ENCODE measurements at places on chromosomes 12 and 14.

- no peak for DNase-seq
These were observed 6.3 kb downstream of the ZNF839 start for GRCh38 chr14:102325791-102326345.

DNA sequence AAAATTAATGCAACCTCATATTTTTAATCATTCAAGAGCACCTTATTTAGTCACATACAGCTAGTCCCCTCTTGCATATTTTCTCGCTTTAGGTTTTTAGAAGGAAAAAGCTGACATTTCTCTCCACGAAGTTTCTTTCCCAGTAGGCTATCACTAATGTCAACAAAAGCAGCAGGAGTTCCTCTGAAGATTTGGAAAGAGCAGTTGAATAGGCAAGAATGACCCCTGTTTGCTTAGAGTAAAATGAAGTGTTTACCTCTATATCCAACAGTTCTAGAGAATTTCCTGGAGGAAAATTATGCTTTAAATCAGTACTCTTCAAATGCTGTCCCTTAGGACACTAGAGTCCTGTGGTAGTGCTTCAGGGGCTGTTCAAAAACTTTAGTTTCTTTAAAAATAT, 188.1 kb upstream of the PRKD1 start:
- no peak for DNase-seq

- DNase-seq = no peak
These were observed 31.7 kb upstream of the HDAC7 start for GRCh38 chr12:47851303-47851952.

DNA sequence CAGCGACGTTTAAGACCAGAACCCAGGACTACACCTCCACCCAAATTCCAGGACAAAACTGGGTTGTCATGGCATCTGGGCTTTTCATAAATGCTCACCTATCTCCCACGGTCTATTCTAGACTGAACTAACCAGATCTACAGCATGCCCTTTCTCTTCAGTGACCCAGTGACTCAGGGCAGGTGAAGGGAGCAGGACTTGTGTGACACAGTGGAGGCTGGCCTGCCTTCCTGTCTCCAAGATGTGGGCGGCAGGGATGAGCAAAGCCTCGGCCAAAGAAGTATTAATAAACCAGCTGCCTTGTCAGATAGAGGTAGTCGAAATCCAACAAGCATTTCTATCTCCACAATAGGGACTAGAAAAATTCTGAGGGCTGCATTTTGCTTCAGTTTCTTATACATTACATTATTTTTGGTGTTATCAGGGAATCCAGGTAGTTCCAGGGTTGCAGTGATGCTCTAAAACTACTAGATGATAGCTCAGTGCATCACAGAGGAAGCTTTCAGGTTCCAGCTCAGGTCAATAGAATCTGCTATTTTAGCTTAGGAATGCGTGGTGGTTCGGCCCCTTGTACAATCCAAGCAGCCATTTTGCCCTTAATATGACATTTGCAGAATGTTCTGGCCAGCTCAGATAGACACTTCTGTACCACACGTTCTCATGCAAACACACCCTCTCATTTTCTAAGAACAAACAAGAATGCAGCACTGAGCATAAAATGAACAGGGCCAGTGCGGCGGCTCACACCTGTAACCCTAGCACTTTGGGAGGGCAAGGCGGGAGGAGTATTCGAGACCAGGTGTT, 4.2 kb upstream of the GLRX5 start:
- DNase-seq = no peak

GRCh38 chr12:92070054-92070863, 75.4 kb downstream of the BTG1 start:
- DNase-seq = no peak

- DNase-seq = no peak
These were observed 49.4 kb downstream of the DYNC1H1 start for GRCh38 chr14:102013669-102014200.

- peak; percentile 63 for DNase-seq
These were observed 50.6 kb downstream of the LRCOL1 start for GRCh38 chr12:132559652-132560363.

DNA sequence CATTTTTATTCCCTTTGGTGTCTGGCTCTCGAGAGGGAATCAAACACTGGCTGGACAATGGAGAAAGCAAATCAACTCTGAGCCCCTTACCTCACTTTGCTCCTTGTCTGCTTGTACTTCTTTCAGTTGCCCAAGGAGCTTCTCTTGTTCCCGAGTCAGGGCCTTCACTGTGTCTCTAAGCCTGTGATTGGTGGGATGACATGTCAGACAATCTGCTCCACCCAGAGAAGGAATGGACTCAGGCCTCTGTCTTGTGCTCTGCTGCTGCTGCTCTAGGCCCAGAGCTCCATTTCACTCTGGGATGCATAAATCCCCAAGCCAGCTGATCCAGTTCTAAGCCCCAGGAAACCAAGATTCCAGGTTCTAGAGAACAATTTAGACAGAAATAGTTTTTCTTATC, 7.6 kb downstream of the CALCOCO1 start:
- DNase-seq = no peak

- no peak for DNase-seq
These were observed 515.4 kb downstream of the FUT8 start for GRCh38 chr14:65927931-65928356.

DNA sequence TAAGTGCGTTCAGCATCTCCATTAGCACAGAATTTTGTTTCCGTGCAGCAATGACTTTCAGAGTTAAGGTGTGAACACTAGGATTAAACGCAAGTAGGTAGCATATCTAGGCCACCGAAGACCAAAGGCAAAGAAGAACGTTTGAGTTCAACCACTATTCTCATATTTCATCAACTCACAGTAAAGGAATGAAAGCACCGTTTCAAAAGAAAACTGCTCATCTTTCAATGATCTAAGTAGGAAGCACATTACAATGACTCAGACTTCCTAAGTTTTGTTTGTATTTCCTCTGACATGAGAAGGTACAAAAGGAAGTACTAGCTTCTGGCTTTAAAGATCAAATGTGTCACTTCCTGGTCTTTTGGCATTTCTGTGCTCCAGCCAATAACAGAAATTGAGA, 57.6 kb downstream of the ACADS start:
- no peak for DNase-seq

DNA sequence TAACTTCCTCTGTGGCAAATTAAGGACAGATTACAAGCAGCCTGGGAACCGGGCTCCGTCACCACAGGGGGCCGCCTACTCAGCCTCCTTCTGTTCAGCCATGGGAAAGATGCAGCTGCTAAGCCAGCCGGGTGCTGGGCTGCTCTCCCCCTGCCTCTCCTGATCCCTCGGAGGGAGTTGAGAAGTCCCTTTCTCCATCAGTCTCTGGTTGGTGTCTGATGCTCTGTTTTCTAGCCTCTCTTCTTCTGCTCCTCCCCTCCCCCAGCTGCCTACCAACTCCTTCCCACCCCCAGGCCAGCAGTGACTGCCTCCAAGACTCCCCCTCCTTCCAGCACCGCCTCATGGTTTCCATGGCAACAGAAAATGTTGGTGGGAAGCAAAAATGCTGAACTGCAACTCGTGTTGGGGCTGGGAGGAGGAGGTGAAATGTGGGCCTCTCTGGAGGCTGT, 486.7 kb downstream of the APAF1 start:
- DNase-seq = peak; percentile 36

- DNase-seq = no peak
These were observed 34.8 kb downstream of the DLK1 start for GRCh38 chr14:100761481-100761880.

DNA sequence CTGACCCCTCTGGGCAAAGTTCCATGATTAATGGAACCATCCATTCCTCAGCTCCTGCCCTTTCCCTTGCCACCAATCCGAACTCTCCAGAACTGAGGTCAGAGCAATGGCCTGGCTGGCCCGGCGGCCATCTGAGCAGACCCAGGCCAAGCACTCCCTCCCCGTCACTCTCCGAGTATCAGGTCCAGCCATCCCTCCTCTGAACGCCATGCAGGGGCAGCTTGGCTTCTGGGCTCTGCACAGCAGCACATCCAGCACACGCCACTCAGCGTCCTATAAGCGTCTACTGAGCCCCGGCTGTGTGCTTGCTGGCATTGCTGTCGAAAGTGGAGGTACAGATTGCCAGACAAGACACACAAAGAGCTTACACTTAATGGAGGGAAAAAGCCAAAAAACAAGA, 34.3 kb upstream of the VWF start:
- DNase-seq = no peak

DNA sequence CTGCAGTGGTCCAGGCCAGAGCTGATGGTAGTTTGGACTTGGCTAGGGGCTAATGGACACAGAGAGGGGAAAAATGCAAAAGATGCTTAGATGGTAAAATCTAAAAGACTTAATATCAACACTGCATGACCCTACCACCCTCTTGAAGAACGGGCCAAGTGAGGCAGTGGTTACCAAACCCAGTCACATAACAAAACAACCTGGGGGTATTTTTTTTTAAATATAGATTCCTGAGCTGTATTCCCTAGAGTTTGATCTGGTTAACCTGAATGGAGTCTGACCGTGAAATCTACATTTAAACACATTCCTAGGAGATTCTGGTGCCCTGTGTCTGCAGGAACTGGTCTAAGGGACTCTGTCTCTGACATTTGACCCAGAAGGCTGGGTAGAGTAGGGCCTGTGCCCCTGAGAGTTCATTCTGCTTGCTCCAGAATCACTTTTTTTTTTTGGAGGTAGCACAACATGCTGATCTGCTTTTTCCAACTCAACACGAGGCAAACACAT, 15.7 kb downstream of the ABHD4 start:
- no peak for DNase-seq

- no peak for DNase-seq
These were observed 24.1 kb upstream of the UBC start for GRCh38 chr12:124938587-124938986.

DNA sequence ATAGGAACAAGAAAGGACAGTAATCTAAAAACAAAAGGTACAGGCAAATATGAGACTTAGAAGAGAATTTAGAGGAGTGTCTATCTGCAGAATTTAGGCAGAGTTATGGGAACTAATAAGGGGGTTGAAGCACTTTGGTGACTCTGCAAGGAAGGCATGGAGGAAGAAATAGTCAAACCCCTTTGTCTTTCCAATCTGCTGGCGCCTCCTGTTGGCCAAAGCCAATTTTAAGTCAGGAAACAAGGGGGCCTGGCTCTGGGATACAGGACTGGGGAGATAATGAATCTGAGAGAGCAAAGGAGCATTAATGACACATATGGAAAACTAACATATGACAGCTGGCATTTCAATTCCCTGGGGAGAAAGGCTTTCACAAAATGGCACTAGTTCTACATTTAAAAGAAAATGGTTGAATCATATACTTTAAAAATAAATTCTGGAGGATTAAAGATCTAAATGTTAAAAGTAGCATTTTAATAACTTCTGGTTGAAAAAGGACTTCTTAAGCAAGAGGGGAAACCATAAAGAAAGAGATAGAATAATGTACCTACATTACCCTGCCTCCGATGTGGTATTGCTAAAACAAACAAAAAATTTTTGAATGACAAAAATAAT, 48.5 kb upstream of the CSRP2 start:
- no peak for DNase-seq

GRCh38 chr12:131352296-131352900, 358.5 kb upstream of the SFSWAP start:
- no peak for DNase-seq

DNA sequence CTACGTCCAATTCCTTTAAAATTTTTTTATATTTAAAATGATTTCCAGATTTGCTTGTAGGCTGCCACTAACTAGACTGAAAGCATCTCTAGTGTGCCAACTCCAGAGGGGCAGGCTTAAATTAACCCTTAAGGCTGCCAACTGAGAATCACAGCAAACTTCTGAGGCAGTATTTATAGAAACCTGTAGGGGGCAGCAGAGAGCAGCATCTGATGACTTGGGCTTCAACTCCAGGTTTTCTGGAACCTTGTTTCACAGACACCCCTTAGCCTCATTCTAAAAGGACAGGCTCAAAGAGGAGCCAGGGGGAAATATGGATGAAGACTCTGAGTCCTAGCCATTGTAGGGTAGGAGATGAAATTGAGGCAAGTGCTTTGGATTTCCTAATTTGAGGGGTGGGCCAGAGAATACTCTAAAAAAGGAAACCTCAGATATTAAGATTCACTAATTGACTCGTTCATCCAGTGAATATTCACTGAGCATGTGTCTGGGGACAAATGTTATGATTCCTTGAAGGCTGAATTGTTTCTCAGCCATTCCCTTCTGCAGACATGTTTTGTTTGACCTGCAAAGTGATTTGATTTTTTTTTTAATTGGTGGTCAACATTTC, 63.3 kb upstream of the HSPB8 start:
- DNase-seq = no peak
